ENCODE measurements at places on chromosomes 3 and 15.

GRCh38 chr15:74657846-74658245, 38.0 kb downstream of the EDC3 start:
- no peak for DNase-seq

- DNase-seq = no peak
Measured at GRCh38 chr3:167882057-167882667, 146.6 kb downstream of the SERPINI1 start.

DNA sequence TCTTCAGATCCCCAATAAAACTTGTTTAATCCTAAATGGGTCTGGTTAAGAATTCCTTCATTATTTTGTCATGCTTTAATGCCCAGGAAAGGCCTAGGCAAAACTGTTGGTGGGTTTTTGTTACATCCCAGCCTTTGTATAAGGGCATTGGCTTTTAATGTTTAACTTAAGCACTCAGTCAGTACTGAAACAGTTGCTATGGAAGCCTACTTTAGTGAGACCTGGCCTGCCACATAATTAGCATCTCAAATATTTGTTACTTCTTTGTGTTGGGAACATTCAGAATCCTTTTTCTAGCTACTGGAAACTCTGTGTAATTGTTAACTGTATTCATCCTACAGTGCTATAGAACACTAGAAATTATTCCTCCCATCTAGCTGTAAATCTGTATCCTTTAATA, 369.6 kb upstream of the ATP10A start:
- no peak for DNase-seq

DNA sequence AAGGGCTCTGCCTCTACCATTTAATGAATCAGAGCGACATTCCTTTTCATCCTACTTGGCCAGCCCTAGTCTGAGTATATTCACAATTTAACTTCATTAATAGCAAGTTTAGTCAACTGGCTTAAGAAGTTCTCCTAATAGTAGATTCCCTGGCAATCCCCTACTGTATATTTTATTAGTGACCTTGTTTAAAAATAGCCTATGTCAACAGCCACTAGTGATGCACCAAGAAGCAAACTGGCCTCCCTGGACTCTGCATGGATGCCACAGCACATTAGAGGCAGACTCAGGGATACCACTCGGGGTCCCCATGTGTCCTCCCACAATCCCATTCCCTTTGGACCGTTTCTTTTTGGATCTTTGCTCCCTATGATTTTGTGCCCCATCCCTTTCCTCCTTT, 83.6 kb downstream of the THSD4 start:
- DNase-seq = no peak

- DNase-seq = no peak
Measured at GRCh38 chr15:29805043-29805707, 17.1 kb downstream of the TJP1 start.

GRCh38 chr3:172367205-172368105, 80.8 kb downstream of the GHSR start:
- DNase-seq = no peak

DNA sequence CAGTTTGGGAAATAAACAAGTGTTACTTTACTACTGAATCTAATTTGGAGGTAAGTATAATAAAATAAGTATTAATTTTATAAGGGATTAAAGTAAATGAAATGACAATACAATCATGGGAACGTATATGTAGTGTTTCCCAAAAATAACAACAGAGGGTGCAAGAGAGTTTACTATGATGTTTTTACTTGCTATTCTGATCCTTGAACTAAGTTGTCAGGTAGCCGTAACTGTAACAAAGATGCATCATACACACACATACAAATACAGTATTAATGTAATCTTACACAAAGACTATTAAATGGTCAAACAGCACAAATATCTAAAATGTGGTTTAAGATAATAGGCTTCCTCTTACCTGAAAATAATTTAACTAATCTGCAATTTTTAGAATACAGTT, 311.4 kb downstream of the TBC1D5 start:
- DNase-seq = no peak

- no peak for DNase-seq
Measured at GRCh38 chr15:74653426-74654102, 37.9 kb downstream of the CLK3 start.

- no peak for DNase-seq
Measured at GRCh38 chr3:5185093-5185673, 2.3 kb upstream of the EDEM1 start.

GRCh38 chr3:51539291-51539941, 897 bp downstream of the RAD54L2 start:
- DNase-seq = no peak

DNA sequence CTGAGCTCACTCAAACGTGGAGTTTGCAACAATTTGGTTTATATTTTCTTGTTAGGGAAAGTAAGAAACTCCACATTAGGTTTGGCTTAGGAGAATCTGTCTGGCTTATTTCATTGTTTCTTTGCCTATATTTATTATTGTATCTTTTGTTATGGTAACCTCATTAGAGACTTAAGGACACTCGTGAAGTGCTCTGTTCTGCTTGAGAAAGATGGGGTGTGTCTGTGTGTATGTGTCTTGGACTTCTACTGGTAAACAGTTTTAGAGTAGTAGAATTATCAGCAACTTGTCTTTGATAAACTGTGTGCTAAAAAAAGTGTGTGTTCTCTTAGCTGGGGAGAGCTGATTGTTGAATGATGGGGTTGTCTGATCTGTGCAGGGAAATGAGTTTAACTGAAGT, 306.5 kb downstream of the RBMS3 start:
- DNase-seq = no peak

GRCh38 chr3:23808525-23808924, 2.8 kb downstream of the UBE2E1 start:
- no peak for DNase-seq

GRCh38 chr15:48360841-48361240, 29.6 kb downstream of the DUT start:
- DNase-seq = no peak

- no peak for DNase-seq
Measured at GRCh38 chr3:123258811-123259420, 57.2 kb downstream of the SEC22A start.

Measured in Right ventricle myocardium superior (tissue), 1 donor.